Activated naive CD4-positive, alpha-beta T cell treated with anti-CD3 and anti-CD28 coated beads for 36 hours (primary cell): ENCODE measurements at places on chromosomes 2 and 18. TPM values are rescaled to one million over a fixed set of nuclear protein-coding genes. Genes with fewer than 3 reads are reported as not detected.

The SPC25 gene
- total RNA-seq = 31.0 TPM

The ACOXL gene
- not detected for total RNA-seq

The SRD5A2 gene
- not detected for total RNA-seq

The MDH1B gene
- total RNA-seq = 0.86 TPM

GRCh38 chr2:181657379-181657778 is 474 bp upstream of the CERKL start:
- H3K27ac ChIP-seq = no peak overlapping the region
- H3K27me3 ChIP-seq = peaks cover 26% of the 10 kb centered on the region
- peak overlapping the region; percentile 64 for H3K4me3 ChIP-seq
- peaks cover 6% of the 10 kb centered on the region for H3K4me1 ChIP-seq
- H3K36me3 ChIP-seq = no peaks in the 10 kb centered on the region

DNA sequence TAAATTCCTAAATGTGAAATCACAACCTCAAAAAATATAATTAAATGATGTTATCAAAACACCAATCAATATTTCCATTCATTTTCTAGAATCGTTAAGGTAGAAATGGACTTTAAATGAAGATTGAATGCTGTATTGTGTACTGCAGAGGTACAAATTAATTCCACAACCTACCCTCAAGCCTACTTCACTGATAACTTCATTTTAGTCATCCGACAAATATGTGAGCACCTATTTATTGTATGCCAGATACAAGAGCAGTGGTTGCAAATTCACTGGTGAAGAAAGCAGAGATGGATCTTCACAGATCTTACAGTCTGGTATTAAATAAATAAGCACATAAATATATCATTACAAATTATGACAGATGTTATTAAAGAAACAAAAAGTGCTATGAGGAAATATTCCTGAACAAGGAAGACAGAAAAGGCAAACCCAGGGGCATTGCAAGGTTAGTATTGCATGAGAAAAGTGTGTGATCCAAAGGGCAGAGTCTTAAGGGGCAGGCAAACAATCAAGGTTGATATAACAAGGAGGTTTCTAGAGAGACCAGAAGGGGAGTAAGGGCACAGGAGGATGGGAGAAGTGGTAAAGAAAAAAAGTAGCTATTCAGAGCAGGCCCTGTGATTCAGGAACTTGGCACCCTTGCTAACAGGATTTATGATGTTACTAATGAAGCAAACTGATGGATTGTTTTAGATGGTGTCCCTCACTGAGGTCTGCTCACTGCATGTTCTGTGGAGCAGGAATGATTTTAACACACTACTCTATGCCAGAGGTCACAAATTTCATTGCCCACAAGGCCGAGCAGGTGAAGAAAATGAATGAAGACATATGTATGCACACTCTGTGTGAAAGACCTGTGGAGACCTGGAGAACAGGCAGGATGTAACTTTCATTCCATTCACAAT is 128.0 kb upstream of the CCDC150 start:
- no peak overlapping the region for H3K27ac ChIP-seq
- H3K4me1 ChIP-seq = no peaks in the 10 kb centered on the region
- H3K4me3 ChIP-seq = no peak overlapping the region
- peaks cover 3% of the 10 kb centered on the region for H3K27me3 ChIP-seq
- no peak for DNase-seq

DNA sequence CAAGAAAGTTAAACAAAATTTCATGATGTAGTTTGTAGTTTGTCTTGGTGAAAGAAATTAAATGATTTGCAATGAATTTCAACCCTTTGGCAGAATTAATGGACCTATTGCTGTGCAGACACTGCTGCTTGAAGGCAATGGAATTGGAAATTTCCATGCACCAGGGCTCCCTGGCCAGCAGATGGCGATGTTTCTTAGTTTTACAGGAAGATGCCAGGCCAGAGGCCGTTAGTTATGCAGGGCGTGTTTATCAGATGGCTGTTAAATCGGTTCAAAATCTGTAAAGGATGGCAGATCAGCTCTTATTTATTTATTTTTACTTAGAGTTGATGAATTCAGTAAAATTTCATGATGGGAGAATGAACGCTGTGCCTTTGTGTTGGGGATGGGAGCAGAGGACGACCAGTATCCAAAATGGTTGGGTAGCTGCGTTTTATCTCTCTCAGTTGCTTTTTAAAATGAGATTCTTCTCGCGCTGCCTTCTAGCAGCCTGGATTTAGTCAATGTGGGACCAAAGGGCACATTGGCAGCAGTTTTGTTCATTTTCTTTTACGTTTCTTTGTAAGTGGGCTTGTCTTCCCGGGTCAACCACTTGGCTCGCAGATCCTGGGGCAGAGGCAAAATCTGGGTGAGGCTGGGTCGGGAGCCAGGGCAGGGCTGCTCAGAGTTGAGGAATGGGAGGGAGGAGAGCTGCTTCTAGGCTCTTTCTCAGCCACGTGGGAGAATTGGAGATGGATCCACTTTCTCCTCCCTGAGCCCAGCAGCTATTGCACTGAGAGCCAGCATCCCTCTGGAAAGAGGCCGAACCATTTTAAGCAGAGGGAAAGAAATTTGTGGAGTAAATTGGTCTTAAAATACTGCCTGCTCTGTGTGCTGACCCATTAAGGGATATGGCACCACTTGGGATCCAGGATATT is 344.0 kb downstream of the PIK3C3 start:
- H3K27me3 ChIP-seq = peaks cover 7% of the 10 kb centered on the region
- no peak overlapping the region for H3K4me3 ChIP-seq
- DNase-seq = peak; percentile 79
- H3K36me3 ChIP-seq = no peaks in the 10 kb centered on the region
- no peak overlapping the region for H3K27ac ChIP-seq
